ENCODE measurements at places on chromosomes 2 and 18. TPM values are rescaled to one million over a fixed set of nuclear protein-coding genes. Genes with fewer than 3 reads are reported as not detected.

DNA sequence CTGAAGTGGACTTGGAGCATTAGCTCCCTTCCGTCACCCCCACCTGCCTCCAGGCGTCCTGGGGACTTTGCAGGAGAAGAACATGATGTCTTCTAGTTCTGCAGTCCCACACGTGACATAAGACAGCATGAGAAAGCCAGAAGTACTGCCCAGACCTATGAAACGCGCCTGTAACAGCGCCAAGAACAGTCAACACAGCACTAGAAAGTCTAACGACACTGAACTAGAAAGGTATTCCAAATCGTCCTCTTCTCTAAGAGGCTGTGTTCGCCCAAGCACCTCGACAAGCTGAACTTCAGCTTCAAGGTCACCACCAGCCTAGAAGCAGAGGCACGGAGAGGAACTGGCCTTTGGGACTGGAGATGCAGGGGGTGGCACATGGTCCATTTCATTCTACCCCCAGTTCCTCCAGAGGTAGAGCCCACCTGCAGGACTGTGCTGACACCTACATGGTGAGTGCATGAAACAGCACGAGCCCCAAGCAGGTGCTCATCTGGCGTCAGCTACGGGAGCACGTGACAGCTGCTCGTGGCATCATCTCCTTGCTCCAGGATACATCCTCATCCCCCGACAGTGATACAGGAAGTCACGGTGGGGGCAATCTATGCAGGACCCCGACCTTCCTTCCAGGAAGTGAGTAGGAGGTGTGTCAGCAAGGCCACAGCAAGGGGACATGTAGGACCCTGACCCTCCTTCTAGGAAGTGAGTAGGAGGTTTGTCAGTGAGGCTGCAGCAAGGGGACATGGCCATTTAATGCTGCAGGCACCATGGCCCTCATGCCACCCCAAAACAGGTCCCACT lies 3.7 kb downstream of the HDAC4 start:
- H3K4me3 ChIP-seq, result no peak overlapping the region
- H3K27me3 ChIP-seq, result no peaks in the 10 kb centered on the region
- peak; percentile 63 for DNase-seq
- peaks cover 7% of the 10 kb centered on the region for H3K36me3 ChIP-seq
- H3K4me1 ChIP-seq, result peaks cover 39% of the 10 kb centered on the region
- H3K27ac ChIP-seq, result no peak overlapping the region

DNA sequence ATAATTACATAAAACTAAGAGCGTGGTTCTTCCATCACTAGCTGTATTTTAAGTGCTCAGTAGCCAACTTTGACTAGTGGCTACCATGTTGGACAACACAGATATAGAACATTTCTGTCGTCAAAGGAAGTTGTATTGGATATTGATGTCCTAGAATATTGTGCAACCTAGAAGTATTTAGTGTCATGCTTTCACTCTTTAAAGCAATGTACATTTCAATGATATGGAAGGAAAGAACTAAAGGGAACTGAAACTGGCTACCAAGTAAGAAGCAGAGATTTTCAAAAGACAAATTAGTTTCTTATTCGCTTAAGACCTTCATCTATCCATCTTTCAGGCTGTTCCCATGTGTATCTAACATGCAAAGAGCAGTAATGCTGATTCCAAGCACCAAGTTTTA lies 85.4 kb upstream of the EML6 start:
- no peak overlapping the region for H3K27ac ChIP-seq
- H3K4me1 ChIP-seq, result peaks cover 24% of the 10 kb centered on the region
- H3K27me3 ChIP-seq, result no peaks in the 10 kb centered on the region
- no peak for DNase-seq
- H3K4me3 ChIP-seq, result no peak overlapping the region
- peaks cover 72% of the 10 kb centered on the region for H3K36me3 ChIP-seq

DNA sequence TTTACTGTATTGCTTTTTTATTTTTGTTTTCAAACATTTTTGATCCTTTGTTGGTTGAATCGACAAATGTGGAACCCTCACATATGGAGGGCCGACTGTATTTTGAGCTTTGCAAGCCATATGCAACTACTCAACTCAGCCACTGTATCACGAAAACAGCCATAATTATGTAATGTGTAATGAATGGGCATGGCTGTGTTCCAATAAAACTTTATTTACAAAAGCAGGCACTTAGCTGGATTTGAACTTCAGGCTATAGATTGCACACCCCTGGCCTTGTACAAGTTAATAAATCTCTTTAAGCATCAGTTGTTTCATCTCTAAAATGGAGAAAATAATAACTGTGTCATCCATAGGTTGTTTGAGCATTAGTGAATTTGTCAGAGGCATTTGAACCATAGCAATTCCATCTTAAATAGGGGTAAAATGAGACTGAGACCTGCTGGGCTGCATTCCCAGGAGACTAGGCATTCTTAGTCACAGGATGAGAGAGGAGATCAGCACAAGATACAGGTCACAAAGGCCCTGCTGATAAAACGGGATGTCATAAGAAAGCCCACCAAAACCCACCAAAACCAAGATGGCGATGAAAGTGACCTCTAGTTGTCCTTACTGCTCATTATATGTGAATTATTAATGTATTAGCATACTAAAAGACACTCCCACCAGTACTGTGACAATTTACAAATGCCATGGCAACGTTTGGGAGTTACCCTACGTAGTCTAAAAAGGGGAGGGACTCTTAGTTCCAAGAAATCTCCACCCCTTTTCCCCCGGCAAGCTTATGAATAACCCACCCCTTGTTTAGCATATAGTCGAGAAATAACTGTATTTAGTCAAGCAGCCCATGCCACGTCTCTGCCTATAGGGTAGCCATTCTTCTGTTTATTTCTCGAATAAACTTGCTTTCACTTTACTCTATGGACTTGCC lies 13.7 kb upstream of the LTBP1 start:
- no peaks in the 10 kb centered on the region for H3K36me3 ChIP-seq
- H3K27ac ChIP-seq, result no peak overlapping the region
- H3K27me3 ChIP-seq, result peaks cover 6% of the 10 kb centered on the region
- no peak overlapping the region for H3K4me3 ChIP-seq
- H3K4me1 ChIP-seq, result peaks cover 3% of the 10 kb centered on the region

GRCh38 chr2:109356324-109357035 lies 227.5 kb downstream of the SH3RF3 start:
- peaks cover 4% of the 10 kb centered on the region for H3K4me1 ChIP-seq
- H3K27me3 ChIP-seq, result peaks cover 4% of the 10 kb centered on the region
- no peak overlapping the region for H3K27ac ChIP-seq
- H3K4me3 ChIP-seq, result no peak overlapping the region
- no peaks in the 10 kb centered on the region for H3K36me3 ChIP-seq
- no peak for DNase-seq

DNA sequence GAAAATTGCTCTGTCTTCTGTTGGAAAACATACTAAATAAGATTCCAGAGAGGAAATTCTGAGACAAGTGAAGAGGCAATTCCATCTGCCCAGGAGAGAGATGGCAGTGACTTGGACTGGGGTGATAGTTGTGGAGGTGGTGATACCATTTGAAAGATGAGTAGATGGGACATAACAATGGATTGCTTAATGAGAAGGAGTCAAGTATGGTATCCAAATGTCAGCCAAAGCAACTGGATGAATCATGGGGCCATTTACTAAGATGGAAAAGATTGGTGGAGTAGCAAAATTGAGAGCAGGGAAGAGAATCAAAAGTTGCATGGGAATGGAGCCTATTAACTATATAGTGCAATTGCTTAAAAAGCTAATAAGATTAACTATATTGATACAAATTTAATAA lies 222.1 kb downstream of the ETAA1 start:
- no peaks in the 10 kb centered on the region for H3K4me1 ChIP-seq
- no peaks in the 10 kb centered on the region for H3K27me3 ChIP-seq
- DNase-seq, result no peak
- no peaks in the 10 kb centered on the region for H3K36me3 ChIP-seq
- H3K27ac ChIP-seq, result no peak overlapping the region
- no peak overlapping the region for H3K4me3 ChIP-seq

DNA sequence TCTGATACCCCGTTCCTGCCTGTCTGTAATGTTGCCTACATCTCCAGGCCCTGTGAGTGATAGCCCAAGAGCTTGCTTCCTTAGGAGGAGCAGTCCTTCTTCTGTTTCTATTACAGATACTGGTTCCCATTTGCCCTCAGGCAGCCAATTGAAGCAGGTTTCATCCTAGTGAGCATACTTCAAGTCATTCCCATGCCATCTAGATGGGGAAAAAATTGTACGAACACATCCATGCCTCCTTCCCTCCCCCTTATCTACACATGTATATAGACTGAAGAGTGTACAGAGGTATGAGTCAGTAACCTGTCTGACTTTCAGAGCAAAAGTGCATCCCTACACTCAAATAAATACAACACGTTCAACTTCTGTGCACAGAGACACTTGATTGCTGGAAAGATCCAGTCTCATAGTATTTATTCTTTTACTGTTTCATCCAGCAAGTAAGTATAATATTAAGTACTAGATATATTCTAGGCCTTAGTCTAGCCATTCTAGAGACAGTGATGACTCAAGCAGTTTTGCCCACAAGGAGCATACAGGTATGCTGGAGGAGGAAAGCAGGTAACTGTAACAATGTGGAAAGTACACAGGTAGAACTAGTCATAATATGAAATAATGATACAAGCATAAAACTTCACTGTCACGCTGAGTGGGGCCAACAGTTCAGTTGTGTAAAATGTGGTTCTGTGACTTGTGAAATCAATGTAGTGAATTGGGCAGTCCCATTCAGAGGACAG lies 153.4 kb downstream of the MGAT5 start:
- H3K4me1 ChIP-seq, result peaks cover 46% of the 10 kb centered on the region
- DNase-seq, result no peak
- H3K27ac ChIP-seq, result no peak overlapping the region
- H3K4me3 ChIP-seq, result no peak overlapping the region
- peaks cover 13% of the 10 kb centered on the region for H3K36me3 ChIP-seq
- H3K27me3 ChIP-seq, result no peaks in the 10 kb centered on the region

DNA sequence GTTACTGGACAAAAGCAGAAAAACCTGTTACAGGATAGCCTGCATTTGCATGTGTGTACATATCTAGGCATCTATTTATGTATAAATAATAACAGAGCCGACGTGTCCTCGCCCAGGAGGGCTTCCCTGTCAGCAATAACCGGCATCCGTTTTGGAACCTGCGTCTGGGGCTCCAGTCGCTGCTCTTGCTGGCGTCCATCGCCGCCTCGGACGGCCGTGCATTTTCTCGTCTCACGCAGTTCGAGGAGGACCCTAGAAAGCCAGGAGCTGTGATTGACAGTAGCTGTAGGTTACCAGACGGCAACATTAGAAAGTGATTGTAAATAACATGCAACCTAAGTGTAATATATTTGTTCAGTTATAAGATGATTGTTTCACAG lies 132.6 kb downstream of the NFATC1 start:
- no peaks in the 10 kb centered on the region for H3K27me3 ChIP-seq
- no peak for DNase-seq
- peaks cover 8% of the 10 kb centered on the region for H3K36me3 ChIP-seq
- H3K4me3 ChIP-seq, result no peak overlapping the region
- H3K27ac ChIP-seq, result no peak overlapping the region

TGIF1 gene
- total RNA-seq, result 8.7 TPM

CCDC121 gene
- 1.6 TPM for total RNA-seq

PARD3B gene
- 0.76 TPM for total RNA-seq

TRMT61B gene
- total RNA-seq, result 15.1 TPM

Data from activated CD8-positive, alpha-beta T cell treated with anti-CD3 and anti-CD28 coated beads, Interleukin-2, amount 10 ng/mL, durations not matched to agents 7 days and 5 days (primary cell).